Activated T-cell treated with anti-CD3 and anti-CD28 coated beads, Interleukin-2, amount 50 U/mL, for 48 hours (primary cell): ENCODE measurements at places on chromosomes 5 and 9.
A peak's percentile ranks its signal among the peaks of the same experiment; 100 is the strongest.

GRCh38 chr9:96494215-96494800, 44.3 kb downstream of the HABP4 start:
- no peak for DNase-seq

- DNase-seq = peak; percentile 74
Measured at GRCh38 chr9:20209391-20210340, 412.6 kb downstream of the MLLT3 start.

- peak; percentile 25 for DNase-seq
Measured at GRCh38 chr9:36793277-36793676, 220.6 kb downstream of the MELK start.

GRCh38 chr9:115213818-115214334, 95.9 kb upstream of the TNC start:
- no peak for DNase-seq

- DNase-seq = no peak
Measured at GRCh38 chr9:3361116-3361515, 164.7 kb downstream of the RFX3 start.

- DNase-seq = no peak
Measured at GRCh38 chr9:77975806-77976205, 55.8 kb downstream of the GNAQ start.

- no peak for DNase-seq
Measured at GRCh38 chr5:125321654-125322053, 575.2 kb upstream of the ZNF608 start.
